A549 treated with ZK216348 at 1 μM for 4 hours (cell line): ENCODE measurements at places on chromosomes 16 and 17. TPM values are rescaled to one million over a fixed set of nuclear protein-coding genes. Genes with fewer than 3 reads are reported as not detected.

The NT5M gene
- 6.0 to 13.4 TPM (median 11.0 TPM) in 5 replicates for total RNA-seq

The CPHXL gene
- not detected in 5 replicates for total RNA-seq

The KIFC3 gene
- 103 to 185 TPM (median 173 TPM) in 5 replicates for total RNA-seq

The TBC1D3K gene
- not detected in 5 replicates for total RNA-seq

The ZNF830 gene
- total RNA-seq, result 13.2 to 24.7 TPM (median 15.2 TPM) in 5 replicates

The SLFN5 gene
- total RNA-seq, result 2.2 to 3.7 TPM (median 2.8 TPM) in 5 replicates

The NLRC3 gene
- total RNA-seq, result 0.04 to 0.05 TPM in 2 of 5 replicates, not detected in the others

The INCA1 gene
- total RNA-seq, result 1.1 to 2.4 TPM (median 1.5 TPM) in 5 replicates

The CCDC78 gene
- 4.1 to 7.1 TPM (median 6.2 TPM) in 5 replicates for total RNA-seq

The ANKRD40 gene
- 41.4 to 53.6 TPM (median 47.0 TPM) in 5 replicates for total RNA-seq

The ARHGDIG gene
- total RNA-seq, result 1.2 to 3.4 TPM (median 2.8 TPM) in 5 replicates

The CA5A gene
- total RNA-seq, result not detected in 5 replicates

The SEPHS2 gene
- total RNA-seq, result 47.5 to 50.9 TPM (median 48.1 TPM) in 5 replicates

The HBA1 gene
- total RNA-seq, result 0.93 to 2.3 TPM (median 1.6 TPM) in 5 replicates

The TRPV2 gene
- 0.13 to 0.86 TPM (median 0.40 TPM) in 4 of 5 replicates, not detected in the other for total RNA-seq

The ASGR2 gene
- total RNA-seq, result 0.17 TPM in 1 of 5 replicates, not detected in the others

The NPIPB13 gene
- 0.62 to 3.6 TPM (median 2.0 TPM) in 5 replicates for total RNA-seq
